ENCODE measurements at places on chromosomes 16 and 17.

GRCh38 chr17:57203040-57203439 is 53.3 kb upstream of the MSI2 start:
- no peak for DNase-seq

DNA sequence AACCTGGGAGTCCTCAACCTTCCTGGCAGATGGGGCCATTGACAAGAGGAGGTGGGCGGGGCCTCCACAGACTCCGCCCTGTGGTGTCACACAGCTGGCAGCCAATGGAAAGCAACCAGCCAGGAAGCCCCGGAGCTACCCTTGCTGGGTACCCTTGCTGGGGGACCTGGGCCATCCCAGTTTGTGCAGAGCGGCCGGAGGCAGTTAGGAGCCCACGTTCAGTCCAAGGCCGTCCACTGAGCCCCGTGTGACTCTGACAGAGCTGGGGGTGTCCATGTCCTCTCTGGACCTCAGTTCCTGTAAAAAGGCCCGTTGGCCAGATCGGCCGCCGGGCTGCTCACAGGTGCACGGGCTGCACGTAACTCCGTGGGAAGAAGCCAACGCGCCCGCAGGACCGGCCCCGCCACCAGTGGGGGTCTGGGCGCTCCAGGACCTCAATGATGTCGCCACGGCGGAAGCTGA is 17.1 kb upstream of the FAM83G start:
- peak; percentile 34 for DNase-seq

- DNase-seq: no peak
Measured at GRCh38 chr17:35076874-35077273, 13.4 kb upstream of the RFFL start.

- DNase-seq: peak; percentile 84
Measured at GRCh38 chr17:2025622-2026309, 632 bp upstream of the RTN4RL1 start.

- no peak for DNase-seq
Measured at GRCh38 chr17:74161503-74161875, 42.0 kb upstream of the RPL38 start.

- no peak for DNase-seq
Measured at GRCh38 chr16:67429053-67429798, 1.7 kb upstream of the HSD11B2 start.

DNA sequence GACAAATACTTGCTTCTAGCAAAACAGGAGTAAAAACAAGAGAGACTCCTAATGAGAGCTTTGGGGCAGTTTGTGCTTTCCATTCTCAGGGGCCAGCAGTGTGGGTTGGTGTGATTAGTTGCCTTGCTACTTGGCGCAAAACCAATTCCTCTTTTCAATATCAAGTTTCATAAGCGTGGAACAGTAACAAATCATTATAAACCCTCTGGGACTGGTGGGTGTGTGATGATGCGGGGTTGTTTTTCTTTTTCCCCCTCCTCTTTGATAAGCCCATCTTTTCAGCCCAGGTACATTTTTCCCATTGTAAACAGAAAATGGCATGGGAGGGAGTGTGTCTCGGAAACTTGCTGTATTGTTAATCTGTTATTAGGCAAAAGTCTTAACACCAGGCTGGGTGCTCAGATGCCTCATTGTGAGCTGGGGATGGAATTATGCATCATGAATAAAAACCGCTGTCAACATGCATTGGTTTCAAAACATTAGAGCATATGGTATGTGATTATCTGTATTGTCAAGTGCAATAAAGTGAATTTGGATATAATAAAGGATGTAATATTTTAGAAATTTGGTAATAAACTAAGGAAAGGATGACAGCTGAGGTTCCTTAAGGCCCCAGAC is 166.4 kb downstream of the CCDC182 start:
- DNase-seq: no peak

DNA sequence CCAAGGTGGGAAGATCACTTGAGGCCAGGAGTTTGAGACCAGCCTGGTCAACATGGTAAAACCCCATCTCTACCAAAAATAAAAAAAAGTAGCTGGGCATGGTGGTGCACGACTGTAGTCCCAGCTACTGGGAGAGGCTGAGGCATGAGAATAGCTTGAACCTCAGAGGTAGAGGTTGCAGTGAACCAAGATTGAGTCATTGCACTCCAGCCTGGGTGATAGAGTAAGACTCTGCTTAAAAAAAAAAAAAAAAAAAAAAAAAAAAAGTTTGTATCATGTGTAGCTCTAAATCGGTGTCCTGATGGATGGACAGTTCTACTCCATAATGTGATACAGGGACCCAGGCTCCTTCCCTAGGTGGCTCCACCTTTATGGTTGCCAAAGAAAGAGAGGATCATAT is 497.1 kb upstream of the RBFOX1 start:
- DNase-seq: no peak

DNA sequence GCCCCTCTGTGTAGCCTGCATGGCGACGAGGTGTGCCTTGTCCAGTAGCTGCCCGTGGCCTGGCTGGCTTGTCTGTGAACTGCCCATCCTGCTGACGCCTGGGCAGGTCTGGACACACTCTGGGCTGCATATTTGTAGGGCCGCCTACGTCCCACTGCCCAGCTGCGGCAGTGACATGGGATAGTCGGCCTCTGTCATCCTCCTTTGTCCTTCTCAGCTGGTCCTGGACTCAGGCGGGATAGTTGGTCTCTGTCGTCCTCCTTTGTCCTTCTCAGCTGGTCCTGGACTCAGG is 14.5 kb downstream of the CARD14 start:
- DNase-seq: no peak

- no peak for DNase-seq
Measured at GRCh38 chr16:69932691-69933392, 18.3 kb upstream of the CLEC18A start.

- peak; percentile 56 for DNase-seq
Measured at GRCh38 chr16:9091867-9092281, 430 bp downstream of the HAPSTR1 start.

DNA sequence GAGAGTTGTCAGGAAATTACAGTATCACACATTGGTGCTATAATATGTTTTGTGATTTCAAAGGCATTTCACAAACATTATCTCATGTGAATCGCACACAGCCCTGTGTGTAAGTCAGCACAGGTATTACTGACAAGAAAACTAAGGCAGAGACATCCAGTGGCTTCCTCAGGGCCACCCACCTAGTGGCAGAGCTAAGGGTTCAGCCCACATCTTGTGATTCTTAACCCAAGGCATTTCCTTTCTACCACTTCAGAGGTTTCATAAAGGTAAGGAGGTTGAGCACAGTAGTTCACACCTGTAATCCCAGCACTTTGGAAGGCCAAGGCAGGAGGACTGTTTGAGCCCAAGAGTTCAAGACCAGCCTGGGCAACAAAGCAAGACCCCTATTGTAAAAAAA is 58.2 kb downstream of the STX8 start:
- DNase-seq: no peak

DNA sequence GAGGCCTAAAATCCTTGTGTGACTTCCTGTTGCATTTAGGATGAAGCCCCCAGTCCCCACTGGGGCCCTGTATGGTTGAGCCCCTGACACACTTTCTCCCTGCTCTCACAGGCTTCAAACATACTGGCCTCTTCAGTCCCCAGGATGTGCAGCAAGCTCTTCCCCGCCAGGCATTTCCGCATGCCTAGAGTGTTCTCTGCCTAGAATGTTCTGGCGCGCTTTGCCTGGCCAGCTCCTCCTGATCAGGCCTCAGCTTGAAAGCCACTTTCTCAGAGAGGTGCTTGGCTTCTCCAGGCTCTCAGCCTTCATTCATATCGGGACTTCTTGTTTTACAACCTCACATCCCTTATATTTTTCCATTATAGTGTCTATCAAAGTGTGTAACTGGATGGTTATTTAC is 123.7 kb downstream of the SPACA3 start:
- DNase-seq: no peak

DNA sequence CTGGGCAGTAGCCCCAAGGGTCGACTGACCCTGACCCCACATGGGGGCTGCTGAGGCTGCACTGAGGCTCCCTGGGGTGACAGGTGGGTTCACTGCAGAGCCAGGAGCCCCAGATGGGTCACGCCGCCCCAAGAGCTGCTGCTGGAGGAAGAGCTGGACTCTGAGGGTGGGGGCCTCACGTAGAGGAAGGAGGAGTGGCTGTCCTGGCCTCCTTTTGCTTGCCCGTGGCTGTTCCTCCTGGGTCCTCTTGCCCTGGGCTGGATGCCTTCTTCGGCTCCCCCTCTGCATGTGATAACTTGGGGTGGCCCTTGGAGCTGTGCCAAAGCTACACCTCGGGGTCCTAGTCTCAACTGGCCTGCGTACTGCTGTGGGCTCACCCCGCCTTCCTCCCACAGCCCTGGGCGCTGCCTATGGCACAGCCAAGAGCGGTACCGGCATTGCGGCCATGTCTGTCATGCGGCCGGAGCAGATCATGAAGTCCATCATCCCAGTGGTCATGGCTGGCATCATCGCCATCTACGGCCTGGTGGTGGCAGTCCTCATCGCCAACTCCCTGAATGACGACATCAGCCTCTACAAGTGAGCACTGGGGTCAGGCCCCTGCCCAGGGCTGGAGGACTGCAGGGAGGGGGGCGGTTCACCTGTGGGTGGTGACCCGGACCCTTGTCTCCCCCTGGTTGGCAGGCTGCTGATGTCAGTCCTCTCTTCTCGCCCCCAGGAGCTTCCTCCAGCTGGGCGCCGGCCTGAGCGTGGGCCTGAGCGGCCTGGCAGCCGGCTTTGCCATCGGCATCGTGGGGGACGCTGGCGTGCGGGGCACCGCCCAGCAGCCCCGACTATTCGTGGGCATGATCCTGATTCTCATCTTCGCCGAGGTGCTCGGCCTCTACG is 1.1 kb upstream of the AMDHD2 start:
- DNase-seq: peak; percentile 50

- no peak for DNase-seq
Measured at GRCh38 chr16:77133706-77134105, 57.3 kb upstream of the MON1B start.

DNA sequence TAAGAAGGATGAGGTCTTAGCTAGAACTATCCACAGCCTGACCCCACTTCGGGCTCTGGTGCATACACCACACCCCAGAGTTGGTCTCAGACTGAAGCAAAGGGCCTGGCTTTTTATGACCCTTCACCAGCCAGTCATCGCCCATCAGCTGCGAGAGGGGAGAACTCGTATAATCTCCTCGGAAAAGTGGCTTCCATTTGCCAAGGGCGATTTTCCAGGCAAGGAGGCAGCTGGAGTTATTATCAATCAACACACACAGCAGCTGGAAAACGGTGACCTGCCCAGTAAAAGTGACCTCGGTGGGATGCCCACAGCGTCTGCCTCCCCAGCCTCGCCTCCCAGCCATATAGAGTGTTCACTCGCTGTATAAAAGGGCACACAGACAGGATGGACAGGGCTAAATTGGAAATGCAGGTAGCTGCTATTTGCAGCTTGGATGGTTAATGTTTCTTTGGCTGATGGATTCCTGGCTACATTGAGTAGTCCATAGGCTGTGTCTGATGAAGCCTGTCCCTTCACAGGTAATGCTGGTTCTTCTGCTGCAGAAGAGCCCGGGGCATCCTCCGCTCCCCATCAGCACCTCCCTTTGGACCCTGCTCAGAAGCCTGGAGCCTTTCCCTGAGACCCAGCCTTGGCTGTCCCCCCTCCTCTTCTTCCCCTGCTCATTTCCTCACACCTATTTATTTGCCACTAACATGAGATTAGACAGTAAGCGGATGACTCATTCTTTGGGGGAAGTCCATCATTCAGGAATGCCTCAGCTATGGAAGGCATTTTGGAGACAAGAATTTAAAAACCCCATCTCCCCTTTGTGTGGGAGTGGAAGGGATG is 45.7 kb downstream of the TMEM186 start:
- DNase-seq: no peak

DNA sequence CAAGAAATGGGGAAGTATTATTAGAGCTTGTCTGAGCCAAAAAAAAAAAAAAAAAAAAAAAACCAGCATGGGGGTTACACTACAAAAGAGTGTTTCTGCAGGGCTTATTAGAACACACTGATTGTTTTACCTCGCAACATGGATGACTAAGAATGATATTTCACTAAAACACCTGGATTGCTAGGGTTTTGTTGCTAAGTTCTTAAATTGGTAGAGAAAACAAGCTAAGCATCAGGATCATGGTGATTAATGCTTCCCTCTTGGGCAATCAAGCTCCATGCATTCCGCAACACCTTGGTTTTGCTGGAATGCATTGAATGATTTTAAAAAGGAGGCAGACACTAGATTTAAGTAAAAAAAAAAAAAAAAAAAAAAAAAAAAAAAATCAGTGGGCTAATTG is 931.4 kb upstream of the CDH8 start:
- DNase-seq: no peak

GRCh38 chr16:1377406-1378010 is 25.8 kb downstream of the GNPTG start:
- DNase-seq: no peak

DNA sequence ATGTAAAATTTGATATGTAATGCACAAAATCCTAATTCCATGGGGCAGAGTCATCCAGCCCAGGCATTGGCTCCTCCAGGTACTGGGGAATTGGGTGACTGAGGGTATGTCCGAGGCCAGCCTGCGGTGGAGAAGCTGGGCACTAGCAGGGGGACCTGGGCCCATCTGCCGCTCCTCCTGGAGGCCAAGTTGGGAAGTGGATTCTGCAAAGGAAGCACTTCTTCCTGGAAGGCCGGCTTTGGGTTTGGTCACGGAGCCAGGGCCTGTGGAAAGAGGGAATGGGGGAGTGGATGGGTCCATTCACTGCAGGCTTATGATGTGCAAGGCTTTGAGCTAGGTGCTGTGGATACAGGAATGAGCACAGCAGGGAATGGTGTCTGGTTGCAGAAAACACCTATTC is 85.8 kb downstream of the GNAO1 start:
- DNase-seq: no peak

DNA sequence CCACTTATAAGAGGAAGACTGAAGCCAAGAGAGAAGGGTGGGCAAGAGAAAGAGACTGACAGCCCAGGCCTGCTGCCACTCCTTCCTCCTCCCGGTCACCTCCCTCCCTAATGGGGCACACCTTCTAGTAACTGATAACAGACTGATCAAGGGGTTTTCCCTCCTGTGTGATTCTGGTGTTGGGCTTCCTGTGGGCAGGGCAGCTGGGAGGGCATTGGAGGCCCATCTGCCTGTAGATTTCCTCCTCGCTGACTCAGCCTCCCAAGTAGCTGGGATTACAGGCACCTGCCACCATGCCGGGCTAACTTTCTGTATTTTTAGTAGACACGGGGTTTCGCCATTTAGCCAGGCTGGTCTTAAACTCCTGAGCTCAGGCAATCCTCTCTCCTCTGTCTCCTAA is 16.2 kb downstream of the CA4 start:
- no peak for DNase-seq

GRCh38 chr17:67162771-67163170 is 82.2 kb downstream of the HELZ start:
- no peak for DNase-seq

Measured in left cardiac atrium (tissue), 4 donors.